ENCODE measurements at places on chromosomes 4 and X. TPM values are rescaled to one million over a fixed set of nuclear protein-coding genes. Genes with fewer than 3 reads are reported as not detected.

GRCh38 chrX:99394456-99394855 lies 1015.6 kb downstream of the PCDH19 start:
- DNase-seq = no peak

The STPG2 gene
- total RNA-seq = not detected

- DNase-seq = no peak
Observed at GRCh38 chr4:145348291-145348690, 133.4 kb upstream of the SMAD1 start.

The HTR2C gene
- not detected for total RNA-seq

Data from epithelial cell of proximal tubule (primary cell).